Stimulated activated CD8-positive, alpha-beta memory T cell treated with anti-CD3 and anti-CD28 coated beads, Interleukin-4, amount 100 ng/mL, for 48 hours (primary cell): ENCODE measurements at places on chromosomes 1 and 21.

- no peak for DNase-seq
Observed at GRCh38 chr1:94919241-94920030, 7.5 kb downstream of the CNN3 start.

GRCh38 chr1:209256766-209257350, 326.7 kb upstream of the CAMK1G start:
- DNase-seq, result no peak

GRCh38 chr1:186479162-186479561, 18.2 kb upstream of the PDC start:
- DNase-seq, result no peak

DNA sequence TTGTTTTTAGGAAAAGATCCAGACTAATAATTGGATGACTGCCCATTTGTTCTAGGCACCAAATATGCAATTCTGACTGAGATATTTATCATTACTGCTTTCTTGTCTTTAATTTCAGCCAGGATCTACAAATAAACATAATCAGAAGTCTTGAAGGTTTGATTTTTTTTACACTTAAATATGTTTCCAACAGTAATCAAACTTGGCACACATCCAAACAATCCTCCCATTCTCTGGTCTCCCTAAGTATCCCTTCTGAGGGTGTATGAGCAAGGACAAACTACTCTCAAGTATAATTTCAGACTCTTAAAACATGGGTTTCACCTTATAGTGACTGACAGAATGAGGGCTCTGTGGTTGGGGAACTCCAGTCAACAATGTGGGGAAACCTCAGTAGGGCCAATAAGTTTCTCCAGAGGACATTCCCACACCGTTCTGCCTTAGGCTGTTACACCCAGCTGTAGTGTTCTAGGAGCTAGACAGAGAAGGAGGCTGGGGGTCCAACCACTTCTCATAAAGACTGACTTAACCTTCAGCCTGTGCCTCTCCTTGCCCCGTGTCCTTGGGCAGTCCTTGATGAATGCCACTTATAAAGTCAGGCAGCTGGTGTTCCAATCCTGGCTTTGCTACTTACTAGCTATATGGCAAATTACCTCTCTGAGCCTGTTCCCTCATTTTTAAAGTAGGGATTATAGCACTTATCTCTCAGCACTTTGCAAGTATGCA, 1.5 kb upstream of the PALMD start:
- DNase-seq, result no peak

DNA sequence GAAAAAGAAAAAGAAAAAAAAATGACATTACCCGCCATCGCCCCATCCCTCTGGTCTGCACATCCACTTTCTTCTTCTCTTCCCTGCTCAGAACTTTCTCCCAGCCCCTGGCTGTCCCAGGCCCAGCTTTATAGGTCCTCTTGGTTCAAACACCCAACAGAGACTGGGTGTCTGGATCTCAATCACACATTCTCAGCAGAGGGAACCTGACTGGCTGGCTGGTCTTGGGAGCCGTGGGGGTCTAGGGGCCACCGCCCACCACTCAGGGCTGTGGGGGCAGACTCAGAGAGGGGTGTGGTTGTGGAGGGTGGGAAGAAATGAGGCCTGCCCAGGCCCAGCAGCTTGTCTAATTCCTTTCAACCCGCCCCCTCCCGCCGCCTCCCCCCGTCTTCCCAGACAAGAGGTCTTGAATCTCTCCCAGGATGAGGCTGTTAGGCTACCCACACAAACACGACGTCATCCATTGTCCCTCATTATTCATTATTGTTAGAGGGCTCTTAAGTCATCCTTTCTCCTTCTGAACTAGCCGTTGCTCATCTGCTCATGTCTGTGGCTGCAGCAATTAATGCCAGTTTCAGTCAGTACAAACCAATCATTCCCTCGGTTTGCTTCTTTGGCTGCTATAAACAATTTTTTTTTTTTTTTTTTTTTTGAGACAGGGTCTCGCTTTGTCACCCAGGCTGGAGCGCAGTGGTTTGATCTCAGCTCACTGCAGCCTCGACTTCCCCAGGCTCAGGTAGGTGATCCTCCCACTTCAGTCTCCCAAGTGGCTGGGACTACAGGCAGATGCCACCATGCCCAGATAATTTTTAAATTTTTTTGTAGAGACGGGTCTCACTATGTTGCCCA, 40.6 kb upstream of the CLIC4 start:
- DNase-seq, result no peak
